ENCODE measurements at places on chromosomes 5 and 9.

GRCh38 chr9:2126331-2126803 is 111.2 kb downstream of the SMARCA2 start:
- no peak for DNase-seq

DNA sequence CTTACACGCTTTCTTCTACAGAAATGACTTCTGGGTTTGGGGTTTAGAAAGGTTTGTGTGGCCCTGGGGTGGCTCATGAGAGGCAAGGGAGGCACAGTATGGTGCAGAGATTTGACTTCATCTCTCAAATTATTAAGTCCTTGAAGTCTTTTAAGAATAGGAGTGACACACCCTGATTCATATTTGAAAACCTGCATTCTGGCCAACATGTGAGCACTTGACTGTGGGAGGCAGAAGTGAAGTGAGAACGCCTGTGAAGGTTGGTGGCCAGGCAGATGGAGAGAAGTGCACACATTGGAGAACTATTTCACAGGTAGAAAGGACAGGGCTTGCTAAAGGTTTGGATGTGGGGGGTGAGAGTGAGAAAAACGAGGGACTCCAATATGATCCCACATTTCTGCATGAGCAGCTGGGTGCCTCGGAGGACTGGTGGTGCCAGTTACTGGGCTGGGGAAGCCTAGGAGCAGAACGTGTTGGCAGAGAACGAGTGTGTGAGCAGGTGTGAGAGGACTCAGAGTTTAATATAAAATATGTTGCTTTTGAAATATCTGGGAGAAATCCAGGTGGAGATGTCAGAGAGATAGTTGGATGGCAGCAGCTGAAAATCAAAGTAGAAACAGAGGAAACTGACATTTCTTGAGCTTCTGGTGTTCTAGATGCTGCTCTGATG is 240.0 kb upstream of the ADAMTSL1 start:
- DNase-seq, result no peak

GRCh38 chr5:169548315-169548714 is 35.3 kb upstream of the SPDL1 start:
- no peak for DNase-seq

DNA sequence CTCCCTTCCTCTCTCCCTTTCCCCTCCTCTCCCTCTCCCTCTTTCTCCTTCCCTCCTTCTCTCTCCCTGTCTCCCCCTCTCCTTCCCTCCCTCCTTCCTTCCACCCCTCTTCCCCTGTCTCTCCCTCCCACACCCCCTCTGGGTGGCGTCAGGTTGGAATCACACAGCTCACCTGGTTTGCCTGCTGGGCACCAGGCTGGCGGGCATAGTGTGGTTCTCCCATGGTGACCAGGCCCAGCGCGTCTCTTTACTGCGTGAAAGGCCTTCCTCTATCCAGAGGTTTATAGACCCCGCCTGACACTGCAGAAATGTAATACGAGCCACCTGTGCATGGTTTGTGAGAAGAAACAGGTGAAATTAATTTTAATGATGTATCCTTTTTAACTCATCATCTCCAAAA is 76.2 kb downstream of the MRPL36 start:
- no peak for DNase-seq

DNA sequence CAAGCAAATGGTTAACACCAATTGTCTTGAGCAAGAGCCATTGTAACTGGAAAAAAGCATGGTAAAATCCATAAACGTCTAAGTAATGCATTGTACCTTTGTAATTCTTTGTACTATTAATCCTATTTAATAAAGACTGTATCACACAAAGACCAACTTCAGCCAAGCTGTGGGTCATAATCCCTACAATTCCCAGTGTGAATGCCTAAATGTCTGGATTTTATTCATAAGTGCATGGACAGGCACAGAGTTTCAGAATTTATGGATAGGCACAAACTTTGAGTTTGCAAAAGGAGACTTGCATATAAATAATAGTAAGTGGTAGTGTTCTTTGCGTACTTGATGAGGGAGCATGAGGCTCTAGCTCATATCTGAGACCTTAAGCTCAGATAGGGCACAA is 1280.2 kb upstream of the WWC1 start:
- no peak for DNase-seq

DNA sequence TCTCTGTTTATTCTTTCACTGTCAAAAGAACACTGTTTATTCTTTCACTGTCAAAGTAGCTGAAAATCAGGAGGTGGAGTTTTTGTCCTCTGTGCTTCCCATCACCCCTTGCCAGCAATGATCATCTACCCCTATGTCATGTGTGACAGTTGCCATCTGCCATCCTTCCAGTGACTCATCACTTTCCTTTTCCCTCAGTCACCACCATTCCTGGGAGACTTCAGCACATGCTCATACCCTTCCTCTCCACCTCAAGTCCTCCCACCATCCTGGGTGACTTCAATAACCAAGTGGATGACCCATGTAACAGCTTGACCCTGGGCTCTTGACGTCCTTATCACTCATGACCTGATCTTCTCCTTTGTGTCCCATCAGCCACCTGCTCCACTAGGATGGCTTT is 43.3 kb upstream of the RASEF start:
- DNase-seq, result no peak

GRCh38 chr5:99721506-99721905 is 792.7 kb upstream of the CHD1 start:
- no peak for DNase-seq

GRCh38 chr9:73805111-73805510 is 653.4 kb downstream of the ANXA1 start:
- no peak for DNase-seq

GRCh38 chr5:107812570-107813141 is 141.9 kb upstream of the EFNA5 start:
- no peak for DNase-seq

- DNase-seq, result no peak
These were observed 21.4 kb downstream of the TMEM245 start for GRCh38 chr9:109098171-109098959.

DNA sequence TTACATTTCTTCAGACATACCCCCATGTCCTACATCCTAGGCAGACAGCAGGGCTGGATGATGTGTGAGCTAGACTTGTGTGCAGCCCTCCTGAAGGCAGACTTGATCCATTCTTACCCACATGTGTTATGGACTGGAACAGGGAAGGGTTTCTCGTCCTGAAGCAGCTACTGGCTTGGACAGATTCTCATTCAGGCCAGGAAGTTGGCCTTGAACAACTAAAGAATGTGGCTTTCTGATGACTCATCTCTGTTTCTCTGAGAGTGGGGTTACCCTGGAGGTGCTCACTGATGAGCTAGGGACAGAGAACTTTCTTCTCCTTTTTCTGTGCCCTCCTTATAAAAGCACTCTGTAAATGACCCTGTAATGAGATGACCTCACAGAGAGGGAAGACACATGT is 246.5 kb downstream of the PCSK5 start:
- no peak for DNase-seq

DNA sequence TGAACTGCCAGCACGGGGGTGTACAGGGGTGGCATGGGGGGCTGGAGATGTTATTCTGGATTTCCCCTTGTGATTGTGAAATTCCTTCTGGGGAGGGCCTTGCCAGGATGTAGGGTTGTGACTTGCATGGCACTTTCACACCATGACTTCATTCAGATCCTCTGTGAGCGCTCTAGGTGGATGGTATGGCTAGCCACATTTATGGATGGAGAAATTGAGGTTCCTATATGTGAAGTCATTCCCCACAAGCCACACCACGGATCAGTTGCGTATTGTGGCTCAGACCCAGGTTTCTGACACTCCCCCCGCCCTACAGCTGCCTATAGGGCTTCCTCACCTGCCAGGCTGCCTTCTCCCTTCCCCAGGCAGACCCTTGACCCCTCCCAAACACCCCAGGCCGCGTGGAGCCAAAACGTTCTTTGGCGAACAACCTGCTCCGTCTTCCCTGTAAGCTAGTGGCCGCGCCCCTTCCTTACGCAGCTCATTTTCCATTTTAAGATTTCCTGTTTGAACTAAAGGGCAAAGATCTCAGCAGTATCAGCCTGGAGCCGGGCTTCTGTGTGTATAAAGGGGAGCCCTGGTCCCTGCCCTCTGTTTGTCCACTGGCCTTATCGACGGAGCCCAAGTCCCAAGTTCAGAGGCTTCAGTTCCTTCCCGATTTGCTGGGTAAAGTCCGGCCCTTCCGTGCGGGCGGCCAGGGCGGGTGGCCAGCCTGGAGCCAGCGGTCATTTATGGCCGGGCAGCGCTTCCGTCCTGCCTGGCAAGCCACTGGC is 97.8 kb upstream of the KLF4 start:
- no peak for DNase-seq

DNA sequence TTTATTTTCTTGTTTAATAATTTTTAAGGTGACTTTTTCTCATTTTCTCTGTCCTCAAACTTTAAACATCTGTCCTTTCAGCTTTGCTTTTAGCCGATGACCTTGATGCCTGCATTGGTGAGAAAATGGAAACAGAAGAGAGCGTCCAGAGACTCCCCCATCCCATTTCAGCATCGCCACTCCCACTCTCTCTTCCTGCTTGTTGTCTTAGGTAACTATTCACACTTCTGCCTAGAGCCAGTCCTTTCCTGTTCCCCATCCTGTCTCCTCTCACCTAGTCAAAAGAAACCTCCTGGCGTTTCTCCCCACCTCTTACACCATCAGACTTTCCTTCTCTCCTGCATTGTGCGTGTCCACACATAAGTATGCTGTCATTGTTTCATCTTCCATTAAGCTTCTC is 124.6 kb downstream of the MAST4 start:
- no peak for DNase-seq

GRCh38 chr5:58800861-58801540 is 218.1 kb downstream of the RAB3C start:
- no peak for DNase-seq

- DNase-seq, result no peak
These were observed 230.4 kb upstream of the PUM3 start for GRCh38 chr9:3074247-3074646.

DNA sequence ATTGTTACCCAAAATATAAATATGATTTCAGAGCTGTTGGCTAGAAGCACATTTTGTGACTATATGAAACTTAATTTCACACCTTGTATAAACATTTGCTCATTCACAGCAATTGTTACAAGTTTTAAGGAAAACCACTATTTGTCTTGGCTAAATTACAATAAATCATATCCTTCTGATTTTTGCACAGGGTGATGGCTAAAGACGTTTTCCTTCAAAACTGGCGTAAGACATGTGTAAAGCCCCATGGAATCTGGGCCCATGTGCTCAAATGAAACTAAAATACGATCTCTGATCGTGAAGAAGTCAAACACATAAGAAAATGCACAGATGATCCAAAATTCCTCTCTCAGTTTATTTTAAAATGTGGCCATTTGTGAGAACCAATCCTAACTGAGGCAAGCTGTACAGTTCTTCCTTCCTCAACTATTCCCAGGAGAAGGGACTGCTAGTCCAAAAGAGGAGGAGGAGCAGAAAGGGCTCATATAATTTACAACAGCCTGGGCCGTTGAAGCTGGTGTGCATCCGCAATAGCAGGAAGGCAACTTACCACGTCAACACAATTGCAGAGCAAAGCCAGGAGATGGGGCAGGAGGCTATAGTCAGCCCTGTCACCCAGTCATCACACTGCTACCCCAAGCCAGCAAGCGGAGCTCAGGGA is 98.4 kb downstream of the MED27 start:
- DNase-seq, result no peak

GRCh38 chr5:17012289-17012688 is 76.2 kb upstream of the MYO10 start:
- no peak for DNase-seq

- no peak for DNase-seq
These were observed 63.1 kb downstream of the NACC2 start for GRCh38 chr9:136031741-136032730.

DNA sequence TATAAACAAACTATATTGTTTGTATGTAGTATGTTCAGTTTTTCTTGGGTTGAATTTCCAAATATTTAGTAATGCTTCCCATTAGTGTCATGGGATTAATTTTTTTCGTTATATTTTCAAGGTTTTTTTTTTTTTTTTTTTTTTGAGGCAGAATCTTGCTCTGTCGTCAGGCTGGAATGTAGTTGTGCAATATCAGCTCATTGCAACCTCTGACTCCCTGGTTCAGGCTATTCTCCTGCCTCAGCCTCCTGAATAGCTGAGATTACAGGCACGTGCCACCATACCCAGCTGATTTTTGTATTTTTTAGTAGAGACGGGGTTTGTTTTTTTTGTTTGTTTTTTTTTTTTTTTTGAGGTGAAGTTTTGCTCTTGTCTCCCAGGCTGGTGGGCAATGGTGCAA is 10.6 kb downstream of the DDX46 start:
- no peak for DNase-seq

GRCh38 chr5:18987101-18987500 is 1000.9 kb downstream of the CDH18 start:
- no peak for DNase-seq

DNA sequence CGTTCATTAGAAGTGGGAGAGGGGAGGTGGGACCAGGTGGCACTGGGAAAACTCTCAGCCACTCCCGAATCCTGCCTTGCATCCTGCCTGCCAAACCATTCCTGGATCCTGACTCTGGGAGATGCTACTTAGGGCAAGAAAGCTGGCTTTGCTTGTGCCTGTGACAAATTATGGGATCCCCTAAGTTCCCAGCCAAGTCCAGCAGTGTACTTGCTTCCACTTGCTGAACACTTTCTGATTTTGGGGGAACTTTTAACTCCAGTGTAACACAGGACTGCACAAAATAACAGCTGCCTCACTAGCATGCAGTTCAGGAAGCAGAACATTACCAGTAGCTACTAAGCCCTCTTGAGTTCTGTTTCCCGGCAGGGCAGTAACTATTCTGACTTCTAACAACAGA is 12.5 kb upstream of the NKX2-5 start:
- no peak for DNase-seq

DNA sequence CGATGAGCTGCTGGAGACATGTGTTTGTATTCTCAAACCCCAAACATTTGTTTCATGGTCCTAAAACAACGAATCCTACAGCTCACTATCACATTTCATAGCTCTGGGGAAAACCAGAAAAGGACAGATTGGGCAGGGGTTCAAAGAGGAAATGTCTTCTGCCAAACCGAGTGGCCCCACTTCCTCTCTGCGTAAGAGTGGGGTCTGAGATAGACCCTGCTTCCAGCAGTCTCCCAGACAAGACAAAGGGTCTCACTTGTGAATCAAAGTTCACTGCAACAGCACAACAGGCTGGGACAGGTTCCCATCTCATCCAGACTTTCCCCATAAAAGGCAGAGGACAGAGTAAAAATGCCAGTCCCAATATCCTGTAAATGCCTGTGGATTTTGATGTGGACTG is 276.2 kb upstream of the SLC24A2 start:
- DNase-seq, result no peak

DNA sequence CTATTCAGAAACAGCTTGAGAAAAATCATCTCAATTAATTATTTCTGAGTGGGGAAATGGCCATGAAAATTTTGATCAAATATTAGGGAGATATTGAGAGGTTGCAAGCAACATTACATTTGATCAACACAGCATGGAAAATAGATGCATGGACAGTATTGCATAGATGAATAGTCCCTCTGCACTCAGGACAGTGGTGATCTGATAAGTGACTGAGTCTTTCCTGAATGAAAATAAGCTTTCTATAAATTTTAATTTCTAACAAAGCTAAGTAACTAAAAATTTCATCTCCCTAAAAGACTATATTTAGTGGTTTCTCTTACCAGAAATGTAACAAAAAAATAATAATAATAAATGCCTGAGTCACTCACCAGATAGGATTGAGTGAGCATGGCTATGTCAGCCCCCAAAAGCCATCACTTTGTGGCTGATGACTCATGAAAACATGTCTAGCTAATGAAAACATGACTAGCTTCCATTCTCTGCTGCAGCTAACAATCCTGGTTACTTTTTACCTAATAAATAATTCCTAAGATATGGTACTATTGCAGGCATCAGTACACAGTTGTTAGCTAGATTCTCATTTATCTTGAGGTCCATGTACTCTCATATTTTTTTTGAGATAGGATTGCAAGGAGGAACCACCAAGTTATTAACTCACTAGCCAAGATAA is 1294.8 kb upstream of the ACO1 start:
- no peak for DNase-seq

Measured in CD4-positive, alpha-beta T cell treated with Interleukin-15 for 1 hour (primary cell).